AG04450 (cell line): ENCODE measurements at places on chromosomes 7 and 10.

- no peak for DNase-seq
These were observed 328.1 kb downstream of the HGF start for GRCh38 chr7:81441750-81442149.

GRCh38 chr7:23055582-23056178, 41.8 kb upstream of the HYCC1 start:
- peak; percentile 45 for DNase-seq

- no peak for DNase-seq
These were observed 96.9 kb upstream of the PPP1R9A start for GRCh38 chr7:94810496-94810895.

GRCh38 chr7:152735443-152736004, 24.0 kb upstream of the ACTR3B start:
- no peak for DNase-seq

DNA sequence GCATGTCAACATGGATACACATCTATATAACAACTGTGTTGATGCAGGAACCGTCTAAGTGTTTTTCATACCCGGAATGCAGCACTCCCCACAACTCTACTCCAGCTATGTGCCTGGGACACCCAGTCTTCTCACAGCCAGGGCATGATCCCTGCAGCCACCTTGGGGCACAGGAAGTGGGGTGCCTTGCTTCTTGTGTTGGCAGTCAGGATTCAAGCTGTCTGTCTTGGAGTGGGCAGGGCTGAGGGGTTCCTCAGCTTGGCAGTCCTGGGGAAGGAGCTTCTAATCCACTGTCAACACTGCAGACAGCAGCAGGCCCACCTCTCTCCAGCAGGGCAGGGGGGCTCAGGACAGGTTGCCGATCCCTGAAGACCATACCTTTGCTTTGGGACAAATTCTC, 41.3 kb downstream of the DRGX start:
- no peak for DNase-seq
